ENCODE measurements at places on chromosomes 5 and 9.

DNA sequence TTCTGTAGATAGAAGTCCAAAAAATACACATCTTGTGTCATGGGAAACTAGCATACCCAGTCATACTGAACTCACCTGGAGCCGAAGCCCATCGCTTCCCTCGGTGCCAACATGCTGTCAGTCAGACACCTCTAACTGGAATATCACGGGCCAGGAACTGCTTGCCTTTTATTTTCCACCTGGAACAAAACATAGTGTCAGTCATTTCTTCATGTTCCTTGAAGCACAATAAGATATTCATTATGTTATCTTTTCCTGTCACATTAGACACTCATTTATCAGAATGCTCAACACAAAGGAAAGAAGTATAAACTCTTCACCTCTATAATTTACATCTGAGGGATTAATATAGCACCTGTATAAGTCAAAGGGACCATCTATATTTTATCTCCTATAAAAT is 674.4 kb downstream of the PTPRD start:
- no peak for DNase-seq

DNA sequence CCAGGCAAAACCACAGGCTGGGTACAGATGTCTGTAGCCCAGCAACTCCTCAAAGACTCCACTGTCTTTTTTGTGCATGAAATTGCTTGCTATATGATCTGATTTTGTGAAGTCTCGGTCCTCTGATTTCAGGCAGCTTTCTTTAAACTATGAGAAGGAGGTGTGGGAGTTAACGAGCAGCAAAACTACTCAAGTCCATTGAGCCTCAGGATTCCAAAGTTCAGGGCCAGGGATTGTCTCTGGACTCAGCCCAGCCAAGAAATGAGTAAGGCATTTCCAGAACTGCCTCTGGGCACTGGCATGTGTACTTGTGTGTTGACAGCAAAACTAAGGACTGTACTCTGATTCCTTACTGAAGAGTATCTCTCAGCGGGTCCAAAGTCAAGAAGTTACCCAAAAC is 53.4 kb upstream of the GLIS3 start:
- no peak for DNase-seq

- no peak for DNase-seq
Observed at GRCh38 chr9:76989501-76989900, 30.0 kb upstream of the FOXB2 start.

DNA sequence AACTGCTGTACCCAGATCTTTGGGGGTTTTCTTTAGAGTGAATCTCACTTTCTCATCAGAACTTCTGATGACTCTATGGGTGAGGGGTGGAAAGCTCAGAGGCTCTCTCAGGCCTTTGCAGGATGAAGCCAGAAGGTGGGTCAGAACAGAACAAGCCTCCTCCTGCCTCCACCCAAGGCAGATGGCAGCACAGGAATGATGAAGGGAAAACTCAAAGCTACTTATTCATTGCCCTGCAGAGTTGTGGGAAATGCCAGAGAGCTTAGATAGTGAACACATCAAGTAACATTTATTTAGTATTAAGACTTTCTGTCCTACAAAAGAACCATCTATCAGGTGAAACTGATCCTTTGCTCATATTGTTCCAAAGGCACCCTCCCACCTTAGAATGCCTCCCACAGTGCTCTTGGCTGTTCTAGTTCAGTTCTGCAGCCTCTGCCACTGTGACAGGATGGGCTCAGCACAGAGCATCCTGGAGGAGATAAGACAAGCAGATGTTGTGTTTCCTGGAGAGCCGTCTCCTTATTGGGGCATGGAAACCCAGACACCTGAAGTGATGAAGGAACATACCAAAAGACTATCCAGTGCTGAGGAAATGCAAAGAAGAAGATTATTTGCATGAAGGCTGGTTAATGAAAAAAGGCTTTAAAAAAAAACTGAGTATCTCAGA is 146.6 kb downstream of the ADAMTS12 start:
- DNase-seq = no peak

- DNase-seq = no peak
Observed at GRCh38 chr5:30050056-30050815, 1143.2 kb upstream of the CDH6 start.

All from HCEC 1CT (cell line).